ENCODE measurements at places on chromosomes 4 and X. TPM values are rescaled to one million over a fixed set of nuclear protein-coding genes. Genes with fewer than 3 reads are reported as not detected.

- no peak for DNase-seq
Measured at GRCh38 chr4:186719925-186720694, 3.5 kb downstream of the FAT1 start.

The ADH7 gene
- not detected for total RNA-seq

The ZNF141 gene
- total RNA-seq, result 29.0 TPM

The USO1 gene
- total RNA-seq, result 43.3 TPM

The LUZP4 gene
- total RNA-seq, result not detected

Measured in spleen (tissue), 13 donors.